Breast epithelium (tissue), 4 donors: ENCODE measurements at places on chromosomes 5 and 9. TPM values are rescaled to one million over a fixed set of nuclear protein-coding genes. Genes with fewer than 3 reads are reported as not detected.

The APBA1 gene
- 8.0 TPM for total RNA-seq

The MAST4 gene
- 28.0 TPM for total RNA-seq

GRCh38 chr5:17343675-17344074, 126.2 kb downstream of the BASP1 start:
- no peaks in the 10 kb centered on the region for H3K36me3 ChIP-seq
- H3K27ac ChIP-seq, result no peak overlapping the region
- DNase-seq, result no peak
- H3K4me1 ChIP-seq, result no peaks in the 10 kb centered on the region

- peak; percentile 79 for DNase-seq
- H3K36me3 ChIP-seq, result no peaks in the 10 kb centered on the region
- H3K4me1 ChIP-seq, result no peaks in the 10 kb centered on the region
- no peak overlapping the region for H3K4me3 ChIP-seq
- peak overlapping the region; percentile 65 for H3K27ac ChIP-seq
Measured at GRCh38 chr9:127987103-127987614, 6.4 kb upstream of the EEIG1 start.

The SLC34A3 gene
- not detected for total RNA-seq

The C5 gene
- total RNA-seq, result 5.9 TPM

The IFNB1 gene
- not detected for total RNA-seq

- H3K4me1 ChIP-seq, result no peaks in the 10 kb centered on the region
- no peak for DNase-seq
- H3K27me3 ChIP-seq, result no peaks in the 10 kb centered on the region
- peak overlapping the region; percentile 95 for H3K27ac ChIP-seq
- peak overlapping the region; percentile 64 for H3K4me3 ChIP-seq
Measured at GRCh38 chr9:19379283-19379682, 753 bp downstream of the RPS6 start.

DNA sequence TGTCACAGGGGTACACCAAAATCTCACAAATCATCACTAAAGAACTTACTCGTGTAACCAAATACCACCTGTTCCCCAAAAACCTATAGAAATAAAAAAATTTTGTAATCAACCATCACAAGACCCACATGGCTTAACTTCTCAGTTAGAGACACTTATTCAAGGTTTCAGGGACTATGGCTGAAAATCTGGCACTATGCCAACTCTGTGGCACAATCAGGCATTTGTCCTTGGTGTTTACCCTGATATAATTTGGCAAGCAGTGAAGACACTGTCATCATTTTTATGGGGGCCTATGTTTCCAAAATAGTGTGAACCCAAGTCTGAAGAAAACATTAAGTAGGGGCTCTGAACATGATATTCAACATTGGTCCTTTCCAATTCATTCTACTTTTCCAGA, 59.0 kb downstream of the ZNF622 start:
- DNase-seq, result no peak
- H3K27ac ChIP-seq, result no peak overlapping the region
- H3K4me3 ChIP-seq, result no peak overlapping the region
- H3K27me3 ChIP-seq, result no peaks in the 10 kb centered on the region
- no peaks in the 10 kb centered on the region for H3K36me3 ChIP-seq

DNA sequence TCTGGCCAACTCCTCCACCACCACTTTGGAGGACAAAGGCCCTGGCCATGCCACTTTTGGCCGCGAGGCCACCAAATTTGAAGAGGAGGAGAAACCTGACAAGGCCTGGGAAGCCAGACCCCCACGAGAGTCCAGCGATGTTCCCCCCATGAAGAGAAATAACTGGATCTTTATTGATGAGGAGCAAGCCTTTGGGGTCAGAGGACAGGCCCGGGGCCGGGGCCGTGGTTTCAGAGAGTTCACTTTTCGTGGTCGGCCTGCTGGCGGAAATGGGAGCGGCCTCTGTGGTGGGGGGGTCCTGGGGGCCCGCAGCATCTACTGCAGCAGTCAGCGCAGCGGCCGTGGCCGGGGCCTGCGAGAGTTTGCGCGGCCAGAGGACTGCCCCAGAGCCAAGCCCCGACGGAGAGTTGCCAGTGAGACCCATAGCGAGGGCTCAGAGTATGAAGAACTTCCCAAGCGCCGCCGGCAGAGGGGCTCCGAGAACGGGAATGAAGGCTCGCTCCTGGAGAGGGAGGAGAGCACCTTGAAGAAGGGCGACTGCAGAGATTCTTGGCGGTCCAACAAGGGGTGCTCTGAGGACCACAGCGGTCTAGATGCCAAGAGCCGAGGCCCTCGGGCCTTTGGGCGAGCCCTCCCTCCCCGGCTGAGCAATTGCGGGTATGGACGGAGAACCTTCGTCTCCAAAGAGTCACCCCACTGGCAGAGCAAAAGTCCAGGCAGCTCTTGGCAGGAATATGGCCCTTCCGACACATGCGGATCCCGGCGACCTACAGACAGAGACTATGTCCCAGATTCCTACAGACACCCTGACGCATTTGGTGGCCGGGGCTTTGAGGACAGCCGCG, 27.4 kb upstream of the POMT1 start:
- peak overlapping the region; percentile 40 for H3K27ac ChIP-seq
- H3K4me3 ChIP-seq, result no peak overlapping the region
- H3K4me1 ChIP-seq, result no peaks in the 10 kb centered on the region
- H3K27me3 ChIP-seq, result no peaks in the 10 kb centered on the region

- no peaks in the 10 kb centered on the region for H3K4me1 ChIP-seq
- no peak overlapping the region for H3K27ac ChIP-seq
- no peaks in the 10 kb centered on the region for H3K27me3 ChIP-seq
Measured at GRCh38 chr5:164360589-164360988, 855.2 kb downstream of the MAT2B start.

DNA sequence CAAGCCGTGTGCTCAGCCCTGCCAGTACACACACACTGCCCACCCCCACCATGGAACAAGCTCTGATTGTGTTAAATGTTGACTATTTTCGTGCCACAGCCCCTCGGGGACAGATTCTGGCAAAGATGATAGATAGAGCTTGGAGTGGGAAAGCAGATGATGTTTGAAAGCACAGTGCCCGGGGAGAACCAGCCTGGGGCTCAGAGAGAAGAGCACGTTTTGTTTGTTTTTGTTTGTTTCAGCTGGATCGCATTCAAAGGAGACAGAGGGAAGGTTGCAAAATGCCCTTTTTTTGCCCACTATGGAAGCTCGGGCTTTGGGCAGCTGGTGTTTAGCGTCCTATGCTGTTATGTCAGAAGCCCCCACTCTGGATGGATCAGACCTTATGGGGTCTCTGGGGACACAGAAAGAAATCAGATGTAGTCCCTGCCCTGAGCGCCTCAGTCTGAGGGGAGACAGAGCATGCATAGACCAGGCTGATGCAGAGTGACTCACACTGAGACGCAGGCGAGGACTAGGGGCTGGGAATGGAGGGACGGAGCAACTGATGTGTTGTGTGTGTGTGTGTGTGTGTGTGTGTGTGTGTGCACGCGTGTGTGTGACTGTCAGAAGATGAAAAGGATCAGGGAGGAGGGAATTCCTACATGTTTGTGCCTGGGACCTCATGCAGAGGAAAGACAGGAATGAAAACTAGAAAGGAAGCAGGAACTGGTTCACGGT, 229.7 kb downstream of the MELK start:
- no peaks in the 10 kb centered on the region for H3K27me3 ChIP-seq
- no peaks in the 10 kb centered on the region for H3K36me3 ChIP-seq
- no peak for DNase-seq
- H3K4me1 ChIP-seq, result no peaks in the 10 kb centered on the region

The PCDHA9 gene
- 1.5 TPM for total RNA-seq

GRCh38 chr5:146051678-146052077, 53.7 kb downstream of the PLAC8L1 start:
- H3K27me3 ChIP-seq, result no peaks in the 10 kb centered on the region
- no peak for DNase-seq
- no peaks in the 10 kb centered on the region for H3K36me3 ChIP-seq
- no peak overlapping the region for H3K27ac ChIP-seq
- H3K4me1 ChIP-seq, result no peaks in the 10 kb centered on the region

DNA sequence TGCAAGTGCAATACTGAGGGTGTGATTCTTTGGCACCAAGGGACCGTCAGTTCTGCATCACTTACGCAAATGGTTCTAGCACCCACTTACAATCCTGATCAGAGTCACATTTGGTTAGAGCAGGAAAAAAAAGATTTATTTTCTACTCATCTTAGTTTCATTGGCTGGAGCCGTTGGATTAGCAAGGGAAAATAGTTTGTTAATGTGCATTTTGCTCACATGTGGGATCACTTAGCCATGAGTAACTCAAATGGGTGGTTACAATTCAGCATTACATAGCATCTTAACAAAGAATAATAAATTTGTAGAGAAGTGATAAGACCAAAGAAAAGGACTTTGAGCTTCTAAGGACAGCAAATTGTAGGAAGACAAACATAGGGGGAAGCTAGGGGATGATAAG, 216.9 kb downstream of the AUH start:
- no peaks in the 10 kb centered on the region for H3K4me1 ChIP-seq
- no peaks in the 10 kb centered on the region for H3K27me3 ChIP-seq
- H3K36me3 ChIP-seq, result no peaks in the 10 kb centered on the region
- DNase-seq, result no peak
- H3K4me3 ChIP-seq, result no peak overlapping the region

DNA sequence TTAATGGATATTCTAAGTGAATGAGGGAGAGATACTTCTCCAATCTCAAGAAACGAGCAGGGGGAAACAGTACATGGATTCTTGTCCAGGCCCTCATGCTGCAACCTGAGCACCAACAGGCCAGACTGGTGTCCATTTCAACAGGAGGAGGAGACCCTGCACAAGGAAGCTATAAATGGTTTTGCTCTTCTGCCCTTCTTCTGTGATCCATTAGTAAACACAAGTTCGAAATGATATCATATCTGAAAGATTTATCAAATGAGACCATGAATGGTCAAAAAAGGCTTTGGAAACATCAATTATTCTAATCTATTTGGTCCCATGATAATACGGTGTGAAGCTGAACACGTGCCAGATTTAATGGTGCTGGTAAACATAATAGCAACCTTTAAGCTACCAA, 109.8 kb downstream of the NR6A1 start:
- no peak for DNase-seq
- H3K27ac ChIP-seq, result no peak overlapping the region
- no peaks in the 10 kb centered on the region for H3K36me3 ChIP-seq

The SHB gene
- 18.7 TPM for total RNA-seq

The TMEFF1 gene
- 0.66 TPM for total RNA-seq

GRCh38 chr9:19937121-19937520, 148.3 kb upstream of the SLC24A2 start:
- no peaks in the 10 kb centered on the region for H3K36me3 ChIP-seq
- no peak for DNase-seq
- no peak overlapping the region for H3K27ac ChIP-seq
- H3K4me3 ChIP-seq, result no peak overlapping the region

The OSMR gene
- 32.2 TPM for total RNA-seq

GRCh38 chr5:132027027-132027426, 15.6 kb upstream of the ACSL6 start:
- no peaks in the 10 kb centered on the region for H3K27me3 ChIP-seq
- H3K4me1 ChIP-seq, result no peaks in the 10 kb centered on the region
- H3K4me3 ChIP-seq, result no peak overlapping the region
- no peak overlapping the region for H3K27ac ChIP-seq
- no peaks in the 10 kb centered on the region for H3K36me3 ChIP-seq
- DNase-seq, result no peak

DNA sequence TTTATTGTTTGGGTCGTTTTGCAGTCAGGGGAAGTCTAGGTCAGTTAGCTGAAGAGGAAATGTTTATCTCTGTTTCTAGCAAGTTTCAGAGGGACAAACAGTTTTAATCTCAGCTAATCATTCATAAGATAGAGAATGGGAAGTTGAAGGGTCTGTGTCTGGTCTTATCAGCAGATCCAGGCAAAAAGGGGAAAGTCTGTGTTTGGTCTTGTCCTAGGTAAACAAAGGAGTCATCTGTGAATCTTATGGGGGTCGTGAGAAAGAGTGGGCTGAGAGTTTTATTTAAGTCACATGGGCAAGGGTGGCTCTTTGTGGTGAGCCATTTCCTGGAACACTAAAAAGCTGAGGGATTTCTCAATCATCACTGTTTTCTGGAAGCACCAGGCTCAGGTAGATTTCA, 5.6 kb upstream of the SNCAIP start:
- no peak overlapping the region for H3K4me3 ChIP-seq
- DNase-seq, result no peak
- no peaks in the 10 kb centered on the region for H3K27me3 ChIP-seq
- H3K27ac ChIP-seq, result no peak overlapping the region
- H3K36me3 ChIP-seq, result no peaks in the 10 kb centered on the region

DNA sequence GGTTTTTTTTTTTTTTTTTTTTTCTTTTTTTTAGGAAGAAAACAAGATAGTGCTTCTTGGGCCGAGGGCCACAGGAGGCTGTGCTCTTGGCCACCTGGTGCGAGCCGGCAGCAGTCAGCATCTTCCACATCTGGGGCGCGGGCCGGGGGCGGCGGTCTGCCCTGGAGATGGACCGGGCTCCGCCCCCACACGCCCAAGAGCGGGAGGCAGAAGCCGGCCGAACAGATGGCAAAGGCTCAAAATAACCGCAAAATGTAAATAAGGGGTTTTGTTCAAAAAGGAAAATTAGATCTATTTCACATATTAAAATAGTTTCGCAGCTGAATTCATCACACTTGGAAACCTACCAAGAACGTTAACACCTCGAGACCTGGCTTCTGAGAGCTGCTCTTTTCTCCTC, 51.5 kb upstream of the UBAC1 start:
- H3K27ac ChIP-seq, result peak overlapping the region; percentile 81
- no peak overlapping the region for H3K4me3 ChIP-seq
- no peak for DNase-seq
- H3K36me3 ChIP-seq, result no peaks in the 10 kb centered on the region

DNA sequence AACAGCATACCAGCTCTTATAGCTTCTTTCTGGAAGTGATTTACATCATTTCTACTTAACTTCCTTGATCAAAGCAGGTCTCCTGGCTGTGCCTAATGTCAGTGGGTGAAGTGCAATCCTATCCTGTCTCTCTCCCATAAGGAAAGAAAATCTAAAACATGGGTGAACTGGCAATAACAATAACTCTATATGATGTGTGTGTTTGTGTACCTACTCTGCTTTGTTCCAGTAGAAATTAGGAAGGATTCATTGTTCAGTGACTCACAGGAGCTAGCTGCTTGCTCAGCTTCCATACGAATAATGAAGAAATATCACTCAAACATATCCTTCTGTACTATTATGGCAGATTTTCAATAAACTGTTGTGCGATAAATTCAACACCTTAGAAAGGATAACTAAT, 123.7 kb downstream of the ADGRV1 start:
- H3K4me3 ChIP-seq, result no peak overlapping the region
- no peaks in the 10 kb centered on the region for H3K4me1 ChIP-seq
- no peaks in the 10 kb centered on the region for H3K27me3 ChIP-seq
- no peak for DNase-seq

GRCh38 chr9:98787766-98788335, 8.5 kb downstream of the ANKS6 start:
- H3K27me3 ChIP-seq, result no peaks in the 10 kb centered on the region
- H3K36me3 ChIP-seq, result no peaks in the 10 kb centered on the region
- no peaks in the 10 kb centered on the region for H3K4me1 ChIP-seq

The FOXB2 gene
- total RNA-seq, result not detected

DNA sequence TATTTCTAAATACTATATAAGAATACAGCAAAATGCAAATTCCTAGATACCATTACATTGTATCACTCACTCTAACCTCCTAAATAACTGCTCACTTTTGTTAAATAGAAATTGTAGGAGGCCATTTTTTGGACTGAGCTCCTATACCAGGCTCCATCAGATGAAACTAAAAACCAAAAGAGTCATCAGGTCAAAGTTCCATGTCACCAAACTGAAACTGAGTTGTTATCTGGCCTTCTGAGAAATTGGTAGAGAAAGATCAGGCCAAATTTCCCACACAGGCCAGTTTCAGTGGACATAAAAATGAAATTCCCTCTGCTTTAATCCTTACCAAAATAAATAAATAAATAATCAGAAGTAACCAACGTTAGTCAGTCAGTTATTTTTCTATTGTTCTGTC, 13.8 kb upstream of the SNX2 start:
- no peak for DNase-seq
- H3K36me3 ChIP-seq, result no peaks in the 10 kb centered on the region
- no peaks in the 10 kb centered on the region for H3K4me1 ChIP-seq
- no peak overlapping the region for H3K27ac ChIP-seq
- H3K27me3 ChIP-seq, result no peaks in the 10 kb centered on the region
